ENCODE measurements at places on chromosomes 5 and 9. TPM values are rescaled to one million over a fixed set of nuclear protein-coding genes. Genes with fewer than 3 reads are reported as not detected.

- no peak overlapping the region for H3K27ac ChIP-seq
- no peak for DNase-seq
- H3K36me3 ChIP-seq, result no peaks in the 10 kb centered on the region
- H3K4me1 ChIP-seq, result no peaks in the 10 kb centered on the region
- no peak overlapping the region for H3K4me3 ChIP-seq
Measured at GRCh38 chr5:119651486-119651885, 22.1 kb downstream of the FAM170A start.

WDR36 gene
- 28.0 TPM for total RNA-seq

- DNase-seq, result no peak
- H3K4me3 ChIP-seq, result no peak overlapping the region
- H3K36me3 ChIP-seq, result no peaks in the 10 kb centered on the region
- no peaks in the 10 kb centered on the region for H3K4me1 ChIP-seq
- H3K27me3 ChIP-seq, result no peaks in the 10 kb centered on the region
Measured at GRCh38 chr5:15609076-15609725, 109.2 kb downstream of the FBXL7 start.

DNA sequence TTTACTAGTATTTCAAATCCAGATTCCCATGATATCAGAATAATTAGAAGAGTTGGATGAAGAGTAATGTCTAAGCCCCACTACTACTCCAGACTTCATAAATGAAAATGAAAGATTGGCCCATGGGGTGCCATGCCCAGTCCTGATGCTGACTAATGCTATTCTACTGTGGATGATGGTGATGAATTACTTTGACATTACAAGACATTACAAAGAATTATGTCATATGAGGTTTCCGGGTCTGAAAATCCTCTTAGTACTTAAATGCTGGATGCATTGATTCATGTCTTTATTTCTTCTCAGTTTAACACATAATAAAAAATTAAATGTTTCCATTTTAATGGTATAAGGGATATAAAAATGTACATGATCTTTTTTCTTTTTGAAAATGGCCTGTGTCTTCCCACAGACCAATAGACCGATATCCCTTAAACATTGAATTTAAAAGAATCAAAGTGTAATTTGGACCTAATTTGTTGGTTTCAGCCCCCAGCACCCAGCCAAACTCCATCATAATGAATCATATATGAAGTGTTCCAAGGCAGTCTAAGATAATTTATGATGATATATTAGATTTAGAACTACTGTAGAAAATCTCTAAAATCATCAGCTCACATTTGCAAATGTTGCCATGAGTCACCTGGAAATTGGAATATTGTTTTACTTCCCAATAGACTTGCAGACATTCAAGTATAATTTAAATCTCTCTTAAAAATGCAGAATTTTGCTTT, 223.6 kb upstream of the SGCD start:
- no peak overlapping the region for H3K4me3 ChIP-seq
- DNase-seq, result no peak
- no peak overlapping the region for H3K27ac ChIP-seq
- no peaks in the 10 kb centered on the region for H3K4me1 ChIP-seq
- H3K27me3 ChIP-seq, result no peaks in the 10 kb centered on the region
- H3K36me3 ChIP-seq, result no peaks in the 10 kb centered on the region

- H3K4me3 ChIP-seq, result no peak overlapping the region
- H3K36me3 ChIP-seq, result no peaks in the 10 kb centered on the region
- H3K27me3 ChIP-seq, result peaks cover 3% of the 10 kb centered on the region
- H3K4me1 ChIP-seq, result no peaks in the 10 kb centered on the region
Measured at GRCh38 chr5:67291066-67291465, 94.5 kb upstream of the CD180 start.

INSYN2B gene
- not detected for total RNA-seq

All from T-cell (primary cell).